Nephron progenitor cell (in vitro differentiated cells): ENCODE measurements at places on chromosomes 6 and 20.

- no peak for DNase-seq
Observed at GRCh38 chr6:7042654-7043545, 64.9 kb upstream of the RREB1 start.

DNA sequence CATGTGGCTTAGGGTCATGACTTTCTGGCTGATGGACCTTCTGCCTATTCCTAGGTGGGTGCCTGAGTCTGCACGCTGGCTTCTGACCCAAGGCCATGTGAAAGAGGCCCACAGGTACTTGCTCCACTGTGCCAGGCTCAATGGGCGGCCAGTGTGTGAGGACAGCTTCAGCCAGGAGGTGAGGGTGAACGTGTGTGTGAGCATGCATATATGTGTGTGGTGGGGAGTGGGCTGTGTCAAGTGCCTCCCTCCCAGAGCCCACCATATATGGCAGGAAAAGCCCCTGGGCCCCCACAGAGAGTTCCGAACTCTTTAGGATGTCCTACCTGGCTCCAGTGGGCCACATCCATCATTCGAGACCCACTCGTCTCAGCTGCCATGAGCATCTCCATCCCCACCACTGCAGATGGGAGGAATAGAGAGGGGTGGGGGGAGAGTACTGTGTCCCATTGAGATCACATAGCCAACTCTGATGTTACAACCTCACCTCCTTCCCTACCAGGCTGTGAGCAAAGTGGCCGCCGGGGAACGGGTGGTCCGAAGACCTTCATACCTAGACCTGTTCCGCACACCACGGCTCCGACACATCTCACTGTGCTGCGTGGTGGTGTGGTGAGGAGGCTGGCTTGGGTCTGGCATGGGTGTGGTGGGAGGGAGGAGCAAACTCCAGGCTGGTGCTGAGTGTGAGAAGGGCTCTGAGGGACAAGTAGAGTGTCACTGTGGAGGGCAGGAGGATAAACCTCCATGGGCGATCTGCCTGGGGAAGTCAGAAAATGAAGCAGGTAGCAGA, 3.2 kb downstream of the SLC22A7 start:
- no peak for DNase-seq

DNA sequence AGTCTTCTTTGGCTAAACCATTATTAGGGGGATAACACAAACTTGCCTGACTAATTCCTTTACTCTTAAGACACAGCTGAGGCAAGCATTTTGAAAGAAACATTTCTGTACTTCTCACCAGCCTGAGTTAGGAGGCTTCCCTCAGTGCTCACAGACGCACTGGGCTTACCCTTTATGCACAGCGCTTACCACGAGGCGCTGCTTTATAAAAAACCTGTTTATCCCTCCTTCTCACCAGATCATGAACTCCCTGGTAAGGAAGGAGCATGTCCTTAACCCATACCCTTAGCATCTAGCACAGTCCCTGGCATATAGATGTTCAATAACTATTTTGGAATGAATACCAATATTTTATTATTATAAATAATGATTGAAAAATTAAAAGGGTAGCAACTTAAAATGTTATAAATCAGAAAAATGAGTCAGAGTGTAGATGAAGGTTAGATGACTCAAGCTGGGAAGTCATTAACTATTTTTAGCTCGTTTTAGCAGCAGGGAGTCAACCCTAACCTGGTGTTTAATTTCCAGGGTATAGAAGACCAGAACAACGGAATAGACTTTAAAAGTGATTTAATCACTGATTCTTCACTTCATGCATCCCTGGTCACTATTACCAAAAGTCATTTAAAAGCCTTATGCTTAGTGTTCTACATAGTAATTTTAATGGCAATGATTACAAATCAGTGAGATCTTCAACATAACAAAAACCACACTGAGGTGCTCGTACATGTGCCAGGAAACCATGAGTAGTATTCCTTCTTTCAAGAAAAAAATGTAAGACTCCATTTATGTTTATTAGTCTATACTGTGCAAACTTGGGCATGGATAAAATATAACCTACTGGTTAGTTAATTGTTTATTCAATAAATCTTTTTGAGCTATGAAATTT, 4.1 kb upstream of the TPD52L1 start:
- no peak for DNase-seq

DNA sequence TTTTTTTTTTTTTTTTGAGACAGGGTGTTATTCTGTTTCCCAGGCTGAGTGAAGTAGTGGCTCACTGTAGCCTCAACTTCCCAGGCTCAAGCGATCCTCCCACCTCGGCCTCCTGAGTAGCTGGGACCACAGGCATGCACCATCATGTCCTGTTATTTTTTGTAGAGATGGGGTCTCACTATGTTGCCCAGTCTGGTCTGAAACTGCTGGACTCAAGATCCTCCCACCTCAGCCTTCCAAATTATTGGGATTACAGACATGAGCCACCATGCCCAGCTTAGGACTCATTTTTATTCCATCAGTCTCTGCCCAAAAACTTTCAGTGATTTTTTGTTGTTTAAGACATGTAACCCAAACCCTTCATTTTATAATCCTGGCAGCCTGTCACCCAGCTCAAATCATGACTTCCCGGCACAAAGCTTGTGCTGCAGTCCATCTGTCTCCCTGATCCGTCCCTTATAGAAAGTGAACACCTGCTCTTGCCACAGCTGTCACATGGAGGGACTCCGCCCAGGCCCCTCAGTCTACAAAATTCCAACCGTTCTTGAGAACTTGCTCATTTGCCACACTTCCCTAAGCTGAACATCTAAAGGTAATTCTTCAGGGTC, 183.9 kb upstream of the JARID2 start:
- DNase-seq = no peak

DNA sequence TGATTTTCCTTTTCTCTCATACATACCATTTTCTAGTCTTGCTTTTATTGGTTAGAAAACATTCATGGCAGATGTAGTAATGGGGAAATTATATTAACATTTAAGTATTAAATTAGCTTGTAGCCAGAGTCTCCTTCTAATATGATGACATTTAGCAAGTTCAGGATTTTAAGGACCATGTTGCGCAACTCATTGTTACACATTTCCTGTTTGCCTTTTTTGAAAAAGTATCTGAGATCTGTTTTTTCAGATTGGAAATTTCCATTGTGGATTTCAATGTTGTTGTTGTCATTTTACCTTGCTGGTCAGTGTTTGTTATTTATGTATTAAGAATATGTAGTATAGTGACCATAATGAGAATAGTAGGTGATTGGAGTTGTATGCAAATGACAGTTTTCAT, 38.7 kb downstream of the CDKAL1 start:
- DNase-seq = no peak

DNA sequence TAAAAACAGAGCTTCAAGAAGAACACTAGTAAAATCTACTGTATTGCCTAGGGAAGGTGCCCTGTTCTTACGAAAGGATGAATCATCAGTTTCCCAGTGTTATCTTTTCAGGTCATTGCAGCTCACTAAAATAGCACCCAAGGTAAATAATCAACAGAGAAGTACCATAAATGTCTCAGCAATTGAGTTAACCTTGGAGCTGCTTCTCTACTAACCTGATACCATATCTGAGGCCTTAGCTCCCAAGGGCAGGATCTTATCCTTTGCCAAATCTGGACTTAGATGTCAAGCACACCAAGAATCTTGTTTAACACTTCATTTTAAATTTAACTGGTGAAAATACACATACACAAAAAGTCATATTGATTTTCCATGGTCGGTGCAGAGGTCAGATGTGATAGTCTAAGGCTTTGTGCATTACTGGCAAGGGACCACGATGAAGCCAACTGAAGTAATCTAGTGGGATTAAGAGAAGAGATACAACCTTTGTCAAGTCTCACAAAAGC, 81.5 kb downstream of the EDN1 start:
- no peak for DNase-seq

DNA sequence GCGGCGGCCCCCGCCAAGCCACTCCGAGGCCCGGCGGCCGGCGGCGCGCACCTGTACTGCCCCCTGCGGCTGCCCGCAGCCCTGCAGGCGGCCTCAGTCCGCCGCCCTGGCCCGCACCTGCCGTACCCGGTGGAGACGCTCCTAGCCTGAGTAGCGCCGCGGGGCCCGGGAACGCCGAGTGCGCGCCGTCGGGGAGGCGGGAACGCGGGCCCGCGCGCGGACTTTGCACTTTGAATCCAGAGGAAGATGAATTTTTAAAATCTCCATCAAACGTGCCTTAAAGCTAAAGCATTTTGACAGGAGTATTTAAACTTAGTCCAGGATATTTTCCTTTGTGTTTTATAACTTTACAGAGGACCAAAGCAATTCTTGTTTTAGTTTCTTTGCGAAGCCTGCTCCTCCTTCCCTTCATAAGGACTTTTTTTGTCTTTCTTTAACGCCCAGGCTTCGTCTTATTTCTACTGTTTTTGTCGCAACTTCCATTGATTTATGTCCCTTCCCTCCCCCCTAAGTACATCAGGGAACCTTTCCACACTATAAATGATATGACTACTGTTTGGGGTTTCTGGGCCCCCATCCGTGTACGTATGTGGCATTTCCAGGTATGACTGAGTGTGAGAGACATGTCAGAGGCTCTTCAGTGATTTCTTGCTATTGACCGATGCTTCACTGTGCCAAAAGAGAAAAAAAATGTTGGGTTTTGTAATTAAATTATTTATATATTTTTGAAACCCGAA, 2.0 kb downstream of the FOXQ1 start:
- DNase-seq = peak; percentile 74

- no peak for DNase-seq
Observed at GRCh38 chr6:17336425-17336824, 55.3 kb downstream of the RBM24 start.

DNA sequence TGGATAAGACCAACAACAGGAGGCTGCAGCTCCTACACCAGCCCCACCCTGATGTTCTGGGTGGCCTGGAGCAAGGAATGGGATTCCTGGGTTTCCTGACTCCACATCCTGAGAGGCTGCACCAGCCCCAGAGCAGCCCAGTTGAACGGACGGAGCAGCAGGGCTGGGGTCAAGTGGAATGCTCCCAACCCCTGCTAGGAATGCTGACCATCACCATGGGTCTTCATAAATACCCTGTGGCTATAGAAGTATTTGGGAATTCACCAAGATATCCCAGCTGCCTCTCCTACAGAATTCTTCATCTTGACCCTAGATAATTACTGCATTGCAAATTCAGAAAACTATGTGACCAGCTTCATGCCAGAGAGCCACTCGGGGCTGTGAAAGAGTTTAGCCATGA, 180.3 kb downstream of the THBS2 start:
- no peak for DNase-seq

GRCh38 chr6:167247814-167248595, 43.1 kb upstream of the UNC93A start:
- no peak for DNase-seq

GRCh38 chr6:665403-666267, 8.7 kb upstream of the HUS1B start:
- no peak for DNase-seq
